ENCODE measurements at places on chromosomes 7 and 10.

DNA sequence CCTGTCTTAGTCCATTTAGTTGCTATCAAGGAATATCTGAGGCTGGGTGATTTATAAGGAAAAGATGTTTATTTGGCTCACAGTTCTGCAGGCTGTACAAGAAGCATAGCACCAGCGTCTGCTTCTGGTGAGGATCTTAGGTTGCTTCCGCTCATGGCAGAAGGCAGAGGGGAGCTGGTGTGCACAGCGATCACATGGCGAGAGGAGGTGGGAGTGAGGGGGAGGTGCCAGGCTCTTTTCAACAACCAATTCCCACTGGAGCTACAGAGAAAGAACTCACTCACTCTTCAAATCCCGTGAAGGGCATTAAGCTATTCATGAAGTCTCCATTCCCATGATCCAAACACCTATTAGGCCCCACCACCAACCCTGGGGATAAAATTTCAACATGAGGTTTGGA, 371.6 kb downstream of the SH2D4B start:
- DNase-seq = no peak

GRCh38 chr10:44253769-44254462, 131.0 kb downstream of the CXCL12 start:
- DNase-seq = no peak

DNA sequence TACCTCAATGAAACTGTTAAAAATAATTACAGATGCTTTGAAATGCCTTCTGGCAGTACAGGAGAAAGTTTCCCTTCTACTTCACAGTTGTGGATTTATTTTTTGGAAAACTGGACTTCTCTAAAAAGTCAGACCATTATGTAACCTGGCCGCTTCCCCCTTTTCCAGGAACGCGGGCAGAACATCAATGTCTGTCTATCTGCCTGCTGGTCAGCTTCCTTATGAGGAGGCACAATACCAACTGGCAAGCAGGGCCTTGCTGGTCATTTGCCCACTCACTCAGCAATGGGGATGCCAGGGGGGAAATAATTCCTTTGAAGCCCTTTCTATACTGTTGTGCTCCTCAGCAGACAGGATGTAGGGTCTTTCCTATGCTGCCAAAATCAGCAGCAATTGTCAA, 22.5 kb upstream of the ADRB1 start:
- no peak for DNase-seq

DNA sequence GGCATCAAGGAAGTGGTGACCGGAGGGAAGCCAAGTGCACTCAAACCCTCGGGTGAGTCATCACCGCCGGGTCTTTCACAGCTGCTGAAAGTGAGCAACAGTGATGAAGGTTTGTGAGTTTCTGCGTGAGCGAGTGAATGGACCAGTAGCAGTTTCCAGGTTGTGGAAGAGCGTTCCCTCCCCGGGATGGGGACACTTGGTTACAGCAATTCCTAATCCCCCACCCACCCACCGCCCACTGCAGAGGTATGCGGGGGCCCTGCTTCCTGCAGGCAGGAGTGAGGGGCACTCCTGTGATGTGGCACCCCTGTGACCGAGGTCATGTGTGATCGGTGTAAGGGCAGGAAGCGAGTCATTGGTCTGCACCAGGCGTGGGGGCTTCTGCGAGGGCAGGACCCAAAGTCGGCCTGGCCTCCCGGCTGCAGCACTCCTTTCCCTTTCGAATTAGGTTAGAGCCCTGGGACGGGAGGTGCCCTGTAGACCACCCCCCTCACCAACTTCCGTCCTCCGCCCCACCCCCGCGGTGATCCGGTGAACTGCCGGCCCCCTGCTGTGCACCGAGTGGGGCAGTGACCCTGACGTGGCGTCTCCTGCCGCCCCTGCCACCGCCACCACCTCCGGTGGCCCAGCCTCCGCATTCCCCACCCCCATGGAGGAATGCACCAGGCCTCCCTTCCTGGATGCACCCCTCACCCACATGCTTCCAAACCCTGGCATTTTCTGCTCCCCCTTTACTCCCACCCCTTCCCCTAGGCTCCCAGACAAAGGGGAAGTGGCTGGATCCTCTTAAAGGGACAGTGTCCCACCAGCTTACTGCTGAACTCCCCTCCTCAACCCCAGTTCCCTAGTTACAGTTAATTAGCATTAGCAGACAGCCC, 10.9 kb downstream of the LIMK1 start:
- DNase-seq = peak; percentile 45

- DNase-seq = no peak
Observed at GRCh38 chr7:46871516-46871915, 710.4 kb downstream of the TNS3 start.

- no peak for DNase-seq
Observed at GRCh38 chr7:33781796-33782195, 123.5 kb upstream of the BMPER start.

GRCh38 chr10:3780021-3780770, 4.8 kb downstream of the KLF6 start:
- no peak for DNase-seq
